ENCODE measurements at places on chromosomes 4 and X.

GRCh38 chr4:56219447-56219846 lies 167.8 kb downstream of the AASDH start:
- no peak for DNase-seq

- no peak for DNase-seq
Measured at GRCh38 chrX:103523605-103524004, 4.3 kb upstream of the RAB40A start.

DNA sequence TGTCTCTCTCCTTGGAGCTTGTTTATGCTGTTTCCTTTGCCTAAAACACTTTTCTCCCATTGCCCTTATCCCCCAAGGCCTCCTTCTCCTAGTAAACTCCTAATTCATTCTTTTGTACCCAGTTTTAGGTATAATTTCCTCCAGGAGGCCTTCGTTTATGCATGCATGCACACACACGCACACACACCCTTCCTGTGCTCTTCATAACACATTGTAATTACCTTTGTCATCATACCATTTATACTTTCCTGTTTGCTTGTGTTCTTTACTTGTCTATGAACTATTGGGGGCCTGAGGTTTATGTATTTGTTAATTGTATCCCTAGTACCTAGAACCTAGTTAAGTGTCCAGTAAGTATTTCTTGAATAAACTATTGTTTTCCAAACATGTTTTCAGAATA lies 45.5 kb downstream of the XIAP start:
- no peak for DNase-seq

GRCh38 chr4:76494243-76494642 lies 59.2 kb downstream of the SHROOM3 start:
- DNase-seq, result no peak

- DNase-seq, result no peak
Measured at GRCh38 chr4:76300012-76300411, 6.5 kb upstream of the STBD1 start.

DNA sequence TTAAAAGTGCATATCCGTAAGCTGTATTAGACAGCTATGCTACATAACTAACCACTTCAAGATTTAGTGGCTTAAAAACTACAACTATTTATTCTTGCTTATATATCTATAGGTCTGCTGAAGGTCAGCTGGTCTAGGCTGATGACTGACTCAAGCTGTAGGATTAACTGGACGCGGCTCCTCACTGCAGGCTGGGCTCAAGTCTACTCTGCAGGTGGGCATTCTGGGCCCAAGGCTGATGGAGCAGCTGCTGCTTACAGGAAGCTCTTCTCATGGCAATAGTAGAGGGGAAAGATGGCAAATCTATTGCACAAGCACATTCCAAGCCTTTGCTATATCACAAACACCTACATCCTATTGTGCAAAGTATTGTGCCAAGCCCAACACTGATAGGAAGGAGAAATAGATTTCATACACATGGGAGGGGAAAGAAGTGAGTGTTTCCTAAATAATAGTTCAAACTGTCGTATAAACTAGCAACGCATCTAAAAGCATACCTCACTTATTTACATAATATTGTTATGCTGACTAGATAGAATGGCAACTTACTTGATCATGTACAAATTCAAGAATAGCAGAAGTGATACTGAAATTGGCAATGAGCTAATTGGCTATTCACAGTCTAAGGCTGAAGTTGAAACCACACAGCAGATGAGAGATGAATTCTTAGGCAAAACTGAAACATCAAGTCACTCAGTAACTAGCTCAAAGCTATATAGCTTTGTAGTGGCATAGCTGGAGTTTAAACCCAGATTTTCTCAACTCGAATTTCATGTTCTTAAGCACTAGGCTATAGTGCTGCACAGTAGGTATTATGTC lies 263.8 kb downstream of the NKX6-1 start:
- DNase-seq, result no peak

DNA sequence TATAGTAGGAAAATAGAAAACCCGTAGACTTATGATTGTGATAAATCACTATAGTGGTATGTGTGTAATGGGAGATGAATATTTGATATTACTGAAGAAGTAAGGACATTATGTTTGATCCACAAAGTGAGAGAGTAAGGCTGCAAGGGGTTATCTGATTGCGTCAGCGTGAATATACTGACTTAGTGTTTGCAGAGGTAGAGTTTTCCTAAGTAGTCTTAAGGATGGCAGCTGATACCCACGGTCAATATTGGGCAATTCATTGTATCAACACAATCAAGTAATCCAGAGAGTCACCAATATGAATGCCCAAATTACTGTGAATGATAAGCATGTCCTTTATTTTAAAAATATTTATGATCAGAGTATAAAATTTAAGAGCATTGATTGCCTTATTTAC lies 83.7 kb downstream of the SPOCK3 start:
- no peak for DNase-seq

DNA sequence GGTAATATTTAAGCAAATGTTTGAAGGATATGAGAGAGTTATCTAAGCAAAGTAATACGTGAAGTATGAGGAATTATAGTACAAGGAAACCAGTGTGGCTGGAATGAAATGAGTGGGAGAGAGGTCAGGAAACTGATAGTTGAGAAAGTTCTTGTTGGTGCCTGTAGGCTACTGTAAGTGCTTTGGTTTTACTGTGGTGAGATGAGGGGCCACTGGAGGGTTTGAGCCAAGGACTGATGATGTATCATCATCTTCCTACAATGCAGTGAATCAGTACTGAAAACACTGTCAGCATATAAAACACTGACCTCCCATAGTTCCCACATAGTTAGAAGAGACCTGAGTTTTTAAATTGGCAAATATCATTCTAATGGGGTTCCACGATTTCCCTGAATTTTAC lies 367.5 kb upstream of the CTSO start:
- DNase-seq, result no peak

GRCh38 chr4:188110741-188111471 lies 1.5 kb upstream of the TRIML2 start:
- no peak for DNase-seq

DNA sequence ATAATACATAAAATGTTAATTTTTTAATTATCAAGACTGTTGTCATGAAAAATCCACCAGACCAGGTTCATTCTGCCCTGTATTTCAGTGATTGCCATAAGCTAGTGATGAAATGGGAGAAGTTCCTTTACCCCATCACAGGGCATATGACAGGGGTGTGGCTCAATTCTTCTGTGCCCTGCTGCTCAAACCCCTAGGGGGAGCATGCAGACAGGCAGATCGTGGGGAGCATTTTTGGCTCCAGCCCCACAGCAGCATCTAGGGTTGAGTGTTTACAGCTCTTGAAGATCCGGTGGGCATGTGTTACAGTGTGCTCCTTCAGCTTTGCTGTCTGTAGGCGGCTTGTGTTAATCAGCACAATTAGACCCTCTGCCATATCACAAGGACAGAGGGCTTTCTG lies 700.7 kb downstream of the PCDH18 start:
- peak; percentile 44 for DNase-seq

DNA sequence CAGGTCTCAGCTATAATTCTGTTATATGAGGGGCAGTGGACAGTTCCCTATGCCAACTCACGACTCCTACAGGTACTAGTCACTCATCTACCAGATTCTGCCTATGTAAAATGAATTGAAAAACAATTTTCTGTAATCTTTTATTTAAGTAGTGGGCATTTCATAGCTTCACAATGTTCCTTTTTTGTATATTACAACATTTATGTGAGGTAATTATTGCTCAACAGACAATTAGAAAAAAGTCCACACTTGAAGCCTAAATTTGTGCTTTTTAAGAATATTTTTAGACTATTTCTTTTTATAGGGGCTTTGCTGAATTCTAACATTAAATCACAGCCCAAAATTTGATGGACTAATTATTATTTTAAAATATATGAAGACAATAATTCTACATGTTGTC lies 20.4 kb downstream of the EREG start:
- no peak for DNase-seq

DNA sequence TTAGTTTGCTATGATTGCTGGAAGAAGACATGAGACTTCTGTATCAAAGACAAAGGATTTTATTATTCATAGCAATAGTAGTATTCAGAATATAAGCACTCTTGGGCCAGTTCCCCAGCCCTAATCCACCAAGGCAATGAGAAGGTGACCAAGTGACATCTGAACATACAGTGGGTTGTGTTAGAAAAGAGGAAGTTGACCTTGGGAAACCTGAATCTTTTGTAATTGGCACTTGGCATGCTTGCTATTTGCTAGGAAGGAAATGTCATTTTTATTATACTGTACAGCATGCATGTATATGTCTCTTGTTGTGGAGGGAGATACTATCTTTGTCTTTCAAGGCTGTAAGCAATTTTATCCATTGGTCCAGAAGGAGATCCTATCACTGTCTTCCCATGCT lies 216.1 kb upstream of the FAT1 start:
- DNase-seq, result peak; percentile 35

DNA sequence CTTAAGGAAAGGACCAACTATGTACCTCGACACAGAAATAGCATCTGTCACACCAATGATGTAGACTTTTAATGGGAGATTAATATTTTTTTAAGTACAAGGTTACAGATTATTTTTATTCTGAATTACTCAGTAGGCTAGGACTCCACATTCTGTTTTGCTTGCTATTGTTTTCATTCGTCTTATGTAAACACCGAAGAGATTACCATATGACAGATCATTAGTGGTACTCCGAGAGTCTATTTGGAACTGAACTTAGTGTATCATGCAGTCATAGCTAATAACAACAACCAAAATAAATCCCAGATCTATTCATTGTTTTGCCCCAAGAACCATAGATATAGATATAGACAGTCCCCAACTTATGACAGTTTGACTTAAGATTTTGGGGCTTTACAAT lies 139.7 kb upstream of the SPRY1 start:
- no peak for DNase-seq
